Kidney tubule cell (primary cell): ENCODE measurements at places on chromosomes 6 and 20.

- no peak for DNase-seq
Measured at GRCh38 chr6:18347021-18347577, 40.1 kb upstream of the RNF144B start.

DNA sequence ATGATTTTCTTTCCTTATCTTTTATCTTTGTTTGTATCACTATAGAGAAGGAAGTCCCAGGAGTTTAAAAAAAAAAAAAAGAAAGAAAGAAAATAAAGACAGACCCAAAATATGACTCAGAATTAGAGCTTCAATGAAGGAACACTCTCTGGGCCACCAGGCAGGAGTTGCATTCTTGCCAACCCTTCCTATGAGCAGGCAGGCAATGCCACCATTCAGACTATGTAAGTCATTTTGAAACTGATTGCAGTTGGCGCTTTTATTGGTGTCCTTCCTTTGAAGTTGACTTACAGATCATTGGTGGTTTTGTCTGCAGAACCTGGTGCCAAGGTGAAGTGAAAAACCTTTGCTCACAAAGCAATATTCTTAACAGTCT lies 50.3 kb downstream of the MYB start:
- no peak for DNase-seq

GRCh38 chr20:8050157-8050837 lies 30.7 kb upstream of the TMX4 start:
- DNase-seq = no peak

- no peak for DNase-seq
Measured at GRCh38 chr6:40413239-40413638, 173.9 kb downstream of the LRFN2 start.

DNA sequence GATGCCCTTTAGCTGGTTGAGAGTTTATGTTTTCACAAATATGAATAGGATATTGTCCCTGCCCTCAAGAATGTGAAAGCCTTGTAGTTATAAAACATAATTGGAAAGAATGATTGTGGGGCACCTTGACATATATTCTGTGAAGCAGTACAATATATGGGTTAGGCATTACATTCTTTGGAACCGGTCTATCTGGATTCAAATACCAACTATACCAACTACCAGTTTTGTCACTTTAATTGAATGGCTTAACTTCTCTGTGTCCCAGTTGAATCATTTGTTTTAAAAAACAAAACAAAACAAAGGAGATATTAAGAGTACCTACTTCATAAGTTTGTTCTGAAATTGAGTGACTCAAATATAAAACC lies 146.5 kb downstream of the TBC1D32 start:
- no peak for DNase-seq

GRCh38 chr6:83369692-83370091 lies 61.2 kb downstream of the ME1 start:
- DNase-seq = no peak
